ENCODE measurements at places on chromosomes 12 and 14. TPM values are rescaled to one million over a fixed set of nuclear protein-coding genes. Genes with fewer than 3 reads are reported as not detected.

DNA sequence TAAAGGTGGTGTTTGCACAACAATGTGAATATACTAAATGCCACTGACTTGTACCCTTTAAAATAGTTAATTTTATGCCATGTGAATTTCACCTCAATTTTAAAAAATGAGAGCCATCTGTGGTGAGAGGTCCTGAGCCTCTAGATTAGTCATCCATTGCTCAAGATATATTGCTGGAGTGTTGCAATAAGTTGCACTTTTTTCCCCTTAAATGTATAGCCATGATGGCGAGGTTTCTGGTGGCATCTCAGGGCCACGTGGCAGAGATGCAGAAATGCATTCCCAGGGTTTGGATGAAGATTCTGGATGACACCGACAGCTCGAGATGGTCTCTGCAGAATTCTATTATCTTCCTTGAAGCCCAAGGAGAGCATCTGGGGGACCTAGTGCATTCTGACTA, 153.7 kb downstream of the AACS start:
- DNase-seq: no peak

DNA sequence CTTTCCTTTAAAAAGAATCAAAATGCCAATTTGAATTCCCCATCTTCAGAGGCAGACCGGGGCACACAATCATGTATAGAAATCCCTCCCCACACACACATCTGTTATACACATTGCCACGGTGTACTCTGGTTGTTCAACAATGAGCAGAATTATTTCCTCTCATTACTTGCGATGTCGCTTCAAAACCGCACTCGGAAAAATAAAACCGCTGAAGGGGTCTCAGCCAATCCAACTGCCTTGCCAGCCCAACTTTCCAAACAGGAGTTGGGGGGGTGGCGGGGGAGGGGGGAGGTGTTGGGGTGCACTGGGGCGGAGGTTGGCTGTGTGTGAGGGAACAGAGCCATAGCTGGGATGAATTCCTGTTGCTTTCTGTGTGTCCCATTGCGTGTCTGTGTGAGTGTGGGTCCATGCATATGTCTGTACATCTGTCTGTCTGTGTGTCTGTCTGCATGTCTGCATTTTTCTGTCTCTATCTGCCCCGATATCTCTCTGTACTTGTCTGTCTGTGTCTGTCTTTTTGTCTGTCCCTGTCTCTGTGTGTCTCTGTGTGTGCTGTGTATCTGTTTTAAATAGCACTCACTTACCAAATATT, 163.6 kb upstream of the TBX3 start:
- DNase-seq: no peak

GRCh38 chr12:115941362-115941761, 336.1 kb downstream of the MED13L start:
- no peak for DNase-seq

DNA sequence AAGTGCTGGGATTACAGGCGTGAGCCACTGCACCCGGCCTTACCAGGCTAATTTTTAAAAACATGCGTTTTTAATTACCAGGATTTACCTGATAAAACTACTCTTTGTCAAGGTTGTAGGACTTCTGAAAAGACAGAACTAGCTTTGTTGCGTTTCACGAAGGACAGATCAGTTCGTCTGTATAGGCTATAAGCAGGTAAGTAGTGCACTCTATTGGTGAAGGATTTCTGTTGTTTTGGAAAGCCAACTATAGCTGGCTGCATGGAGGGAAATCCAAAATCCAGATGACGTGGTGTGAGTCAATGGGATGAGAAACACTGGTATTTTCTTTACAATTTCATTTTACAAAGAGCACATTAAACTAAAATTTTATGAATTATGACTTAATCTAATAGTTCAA, 14.6 kb downstream of the GNPNAT1 start:
- DNase-seq: no peak

DNA sequence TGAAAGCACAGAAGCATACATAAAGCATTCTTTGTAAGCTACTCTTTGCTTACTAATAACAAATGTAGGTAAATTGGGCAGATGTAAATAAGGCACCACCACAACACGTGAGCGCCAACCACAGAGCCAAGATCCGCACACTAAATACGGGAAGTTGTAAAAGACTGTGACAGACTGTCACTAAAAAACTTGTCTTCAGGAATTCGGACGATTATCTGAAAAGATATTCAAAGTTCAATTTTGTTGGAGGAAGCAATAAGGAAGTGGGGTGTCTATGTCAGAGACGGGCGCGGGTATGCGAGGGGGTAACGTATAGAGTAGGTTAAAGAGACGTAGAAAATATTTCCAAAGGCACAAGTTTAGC, 1.5 kb upstream of the HSP90B1 start:
- DNase-seq: no peak

- DNase-seq: no peak
Observed at GRCh38 chr12:106131676-106132075, 7.1 kb downstream of the NUAK1 start.

GRCh38 chr14:80699861-80700260, 241.7 kb downstream of the CEP128 start:
- DNase-seq: no peak

DNA sequence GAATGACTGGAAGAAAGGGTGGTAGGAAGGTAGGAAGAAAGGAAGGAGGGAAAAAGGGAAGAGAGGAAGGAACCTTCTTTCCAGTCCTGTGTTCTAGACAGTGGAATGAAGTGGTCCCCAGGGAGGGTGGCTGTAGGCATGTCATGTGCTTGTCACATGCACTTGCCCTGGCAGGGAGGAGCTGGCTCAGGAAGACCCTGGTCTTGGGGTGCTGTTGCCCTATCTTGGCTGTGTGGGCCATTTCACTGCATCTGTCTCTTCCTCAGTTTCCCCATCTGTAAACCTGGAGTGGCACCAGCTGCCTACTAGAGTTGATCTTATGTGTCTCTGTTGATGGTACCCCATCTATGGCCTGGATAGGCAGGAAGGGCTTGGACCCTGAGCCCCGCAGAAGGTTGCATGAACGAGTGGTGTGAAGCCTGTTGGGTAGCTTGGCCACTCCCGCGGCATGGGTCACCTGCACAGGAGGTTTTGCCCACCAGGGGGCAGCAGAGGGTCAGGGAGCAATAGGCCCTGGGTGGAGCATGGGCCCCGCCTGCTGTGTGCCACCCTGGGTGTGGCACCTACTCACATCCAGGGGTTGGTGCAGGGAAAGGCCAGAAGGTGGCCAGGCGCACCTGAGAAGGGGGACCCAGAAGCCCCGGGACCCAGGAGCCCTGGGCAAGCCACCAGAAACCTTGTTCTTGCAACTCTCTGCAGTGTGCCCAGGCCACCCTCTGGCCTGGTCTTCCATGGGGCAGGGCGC, 25.1 kb downstream of the MEG3 start:
- DNase-seq: peak; percentile 83

GRCh38 chr14:99648027-99648784, 3.3 kb downstream of the HHIPL1 start:
- no peak for DNase-seq

DNA sequence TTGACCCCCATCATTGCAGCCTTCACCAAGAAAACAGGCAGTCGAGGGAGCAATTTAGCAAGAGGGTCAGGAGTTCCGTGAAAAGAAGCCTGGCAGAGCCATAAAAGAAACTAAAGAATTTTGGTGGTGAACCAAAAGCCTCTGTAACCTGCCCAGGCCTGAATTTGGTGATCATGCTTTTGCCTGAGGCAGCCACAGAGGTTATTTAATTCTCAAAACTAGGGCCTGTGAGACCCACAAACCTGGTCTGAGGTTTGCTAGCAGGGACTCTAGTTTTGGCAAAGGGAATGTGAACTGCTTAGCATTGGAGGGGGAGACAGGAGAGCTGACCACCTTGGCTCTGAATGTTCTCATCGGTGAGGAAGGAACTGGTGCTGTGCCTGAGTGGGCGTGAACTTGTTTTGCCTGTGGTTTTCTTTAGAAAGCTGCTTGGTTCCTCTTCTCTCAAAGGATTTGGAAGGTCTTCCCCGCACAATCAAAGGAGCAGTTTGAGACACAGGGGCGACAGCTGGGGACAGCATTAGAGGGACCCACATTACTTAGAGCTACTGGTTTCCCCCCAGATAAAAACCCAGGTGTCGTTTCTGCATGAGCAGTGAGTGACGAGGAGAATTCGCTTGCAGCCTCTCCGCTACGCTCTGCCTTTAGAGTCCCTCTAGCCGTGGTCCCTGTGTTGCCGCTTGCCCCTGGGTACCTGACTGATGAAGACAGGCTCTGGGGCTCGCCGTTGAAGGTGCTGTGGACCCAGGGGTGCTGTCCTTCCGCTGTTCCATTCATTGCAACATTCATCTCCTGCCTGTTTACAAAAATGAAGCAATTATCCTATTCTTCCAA, 12.6 kb upstream of the WNT5B start:
- DNase-seq: no peak

DNA sequence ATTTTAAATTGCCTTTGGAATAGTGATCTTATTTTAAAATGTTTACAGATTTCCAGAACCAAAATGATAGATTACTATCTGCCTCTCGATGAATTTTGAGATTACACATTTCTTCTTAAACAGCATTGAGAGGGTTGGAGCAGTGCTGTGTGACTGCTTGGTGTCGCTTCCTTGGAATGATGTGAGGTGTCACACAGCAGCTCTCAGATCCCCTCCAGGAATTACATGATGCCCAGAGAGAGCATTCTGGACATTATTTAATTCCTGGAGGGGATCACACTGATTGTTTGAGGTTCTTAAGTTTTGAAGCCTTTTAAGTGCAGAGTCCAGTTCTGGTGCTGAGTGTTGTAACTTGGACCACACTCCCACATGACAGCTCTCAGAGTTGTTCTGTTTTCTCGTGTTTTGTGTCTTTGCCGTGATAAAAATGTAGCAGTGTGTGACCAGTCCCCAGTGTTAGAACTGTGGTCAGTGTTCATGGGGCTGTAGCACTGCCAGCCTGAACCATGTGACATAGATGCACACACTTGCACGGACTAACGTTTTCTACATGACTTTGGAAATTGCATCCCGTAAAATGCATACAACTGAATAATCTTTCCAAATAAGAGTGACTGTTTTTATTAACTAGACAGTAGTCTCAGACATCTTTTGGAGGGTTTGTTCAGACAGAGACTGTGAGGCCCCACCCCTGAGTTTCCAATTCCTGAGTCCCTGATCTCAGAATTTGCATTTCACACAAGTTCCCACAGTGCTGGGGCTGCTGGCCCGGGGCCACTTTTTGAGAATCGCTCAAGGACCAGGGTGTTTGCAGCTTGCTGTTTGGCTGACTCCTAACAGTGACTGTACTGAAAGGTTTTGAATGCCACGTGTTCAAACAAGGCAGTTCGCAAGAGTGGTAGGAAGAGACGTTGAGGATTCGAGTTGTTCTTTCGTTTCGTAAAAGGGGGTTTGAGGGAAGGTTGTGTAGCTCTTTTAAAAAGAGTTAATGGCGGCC, 26.0 kb downstream of the XRCC3 start:
- DNase-seq: no peak

- no peak for DNase-seq
Observed at GRCh38 chr12:14613718-14614117, 46.0 kb upstream of the PLBD1 start.

- DNase-seq: no peak
Observed at GRCh38 chr12:93000026-93000425, 70.9 kb upstream of the EEA1 start.

- peak; percentile 28 for DNase-seq
Observed at GRCh38 chr14:35122696-35123387, 490 bp downstream of the PRORP start.

GRCh38 chr14:76577837-76578236, 183.4 kb upstream of the VASH1 start:
- no peak for DNase-seq

DNA sequence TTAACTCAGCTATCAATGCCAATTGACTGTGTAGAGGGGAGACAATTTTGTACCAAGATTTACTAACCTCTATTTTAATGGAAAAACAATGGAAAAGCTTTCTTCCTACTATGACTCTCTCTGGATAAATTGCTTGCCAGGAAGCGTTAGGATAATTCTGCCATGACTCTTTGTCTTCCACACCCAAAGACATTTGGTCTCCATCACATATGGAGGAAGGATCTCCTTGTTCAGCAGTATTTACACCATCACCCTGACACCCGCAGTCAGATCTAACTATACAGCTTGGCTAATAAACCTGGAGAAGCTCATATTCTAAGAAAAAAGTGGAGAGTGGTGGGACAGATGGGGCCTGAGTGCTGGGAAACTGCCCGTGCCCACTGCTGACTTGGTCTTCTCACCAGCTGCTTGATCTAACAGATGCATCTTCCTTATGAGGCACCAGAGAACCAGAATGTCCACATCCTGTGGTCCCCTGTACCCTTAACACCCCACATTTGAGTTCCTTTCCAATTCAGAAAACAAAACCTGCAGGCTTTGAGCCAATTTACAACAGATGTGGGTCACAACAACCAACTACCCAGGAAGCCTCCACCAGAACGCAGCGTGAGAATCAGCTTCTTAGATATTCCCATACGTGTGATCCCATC, 154.0 kb downstream of the DAD1 start:
- no peak for DNase-seq

P2RX2 gene
- not detected for total RNA-seq

C12orf75 gene
- 2.1 TPM for total RNA-seq

EFS gene
- not detected for total RNA-seq

TUNAR gene
- total RNA-seq: 0.05 TPM

IFI27 gene
- not detected for total RNA-seq

IL26 gene
- total RNA-seq: not detected

Measured in SK-MEL-5 (cell line).